ENCODE measurements at places on chromosomes 3 and 15. TPM values are rescaled to one million over a fixed set of nuclear protein-coding genes. Genes with fewer than 3 reads are reported as not detected.

Gene SEC61A1
- total RNA-seq, result 292 TPM

Gene CHST13
- total RNA-seq, result not detected

Gene ISLR
- total RNA-seq, result 87.3 TPM

Gene EEF1AKMT4
- total RNA-seq, result 4.3 TPM

Gene GPR160
- total RNA-seq, result 0.15 TPM

Gene KLHL6
- not detected for total RNA-seq

Gene FGF12
- total RNA-seq, result not detected

Gene PCLAF
- 11.4 TPM for total RNA-seq

Measured in smooth muscle cell of the coronary artery (primary cell).